ENCODE measurements at places on chromosomes 12 and 14.
A peak's percentile ranks its signal among the peaks of the same experiment; 100 is the strongest.

DNA sequence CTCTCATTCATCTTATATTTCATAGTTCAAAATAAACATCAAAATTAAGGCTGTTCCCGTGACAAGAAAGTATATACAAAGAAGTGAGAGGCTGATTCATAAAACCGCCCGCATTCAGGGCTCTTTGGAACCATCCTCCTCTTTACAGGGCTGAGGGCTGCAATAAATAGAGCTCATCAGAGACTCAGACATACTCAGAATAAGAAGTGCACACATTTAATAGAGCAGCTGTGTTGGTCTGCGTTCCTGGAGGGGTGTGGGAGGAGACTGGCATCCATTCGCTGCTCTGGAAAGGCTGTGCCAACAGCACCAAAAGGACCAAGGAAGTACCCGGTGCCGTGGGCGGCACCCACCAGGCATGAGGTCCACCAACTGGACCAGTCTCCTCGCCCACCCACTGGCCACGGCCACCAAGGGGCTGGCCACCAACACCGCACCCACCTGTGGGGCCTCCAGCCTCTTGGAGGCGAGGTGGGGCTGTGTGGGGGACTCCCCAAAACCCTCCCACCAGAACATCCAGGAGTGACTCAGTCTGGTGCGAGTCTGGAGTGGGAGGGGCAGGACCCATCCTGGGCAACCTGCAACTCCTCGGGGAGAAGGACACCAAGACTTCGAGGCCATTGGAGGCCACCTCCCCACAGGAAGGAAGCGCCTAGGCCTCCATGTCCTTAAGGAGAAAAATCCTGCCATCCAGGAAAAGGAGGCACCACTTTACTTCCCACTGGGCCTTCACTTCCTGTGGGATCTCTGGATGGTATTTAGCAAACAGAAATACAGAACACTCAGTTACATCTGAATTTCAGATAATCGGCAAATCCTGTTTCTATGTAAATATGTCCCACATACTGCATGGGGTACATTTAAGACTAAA lies 32.7 kb downstream of the VCPKMT start:
- no peak for DNase-seq

GRCh38 chr12:50934981-50935807 lies 17.1 kb upstream of the HIGD1C start:
- DNase-seq = no peak

GRCh38 chr12:94994312-94994711 lies 9.2 kb downstream of the NDUFA12 start:
- no peak for DNase-seq

DNA sequence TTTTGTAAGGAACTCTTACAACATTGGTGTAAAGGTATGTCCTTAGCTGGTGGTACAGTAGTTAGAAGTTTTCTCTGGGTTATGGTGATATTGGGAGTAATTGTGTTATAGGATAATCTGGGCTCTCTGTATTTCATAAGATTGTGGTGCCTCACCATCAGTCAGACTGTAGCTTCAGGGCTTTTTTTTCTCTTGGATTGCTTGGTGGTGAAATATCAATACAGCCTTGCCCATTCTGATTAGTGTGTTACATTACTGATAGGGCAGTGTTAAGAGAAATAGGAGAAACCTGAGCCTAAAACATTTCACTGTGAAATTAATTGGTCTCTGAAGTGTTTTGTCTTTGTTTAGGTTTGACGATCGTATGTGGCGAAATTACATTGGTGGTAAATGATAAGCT lies 71.0 kb downstream of the RCOR1 start:
- no peak for DNase-seq

- DNase-seq = no peak
These were observed 318.0 kb upstream of the MGAT4C start for GRCh38 chr12:86574143-86574542.

DNA sequence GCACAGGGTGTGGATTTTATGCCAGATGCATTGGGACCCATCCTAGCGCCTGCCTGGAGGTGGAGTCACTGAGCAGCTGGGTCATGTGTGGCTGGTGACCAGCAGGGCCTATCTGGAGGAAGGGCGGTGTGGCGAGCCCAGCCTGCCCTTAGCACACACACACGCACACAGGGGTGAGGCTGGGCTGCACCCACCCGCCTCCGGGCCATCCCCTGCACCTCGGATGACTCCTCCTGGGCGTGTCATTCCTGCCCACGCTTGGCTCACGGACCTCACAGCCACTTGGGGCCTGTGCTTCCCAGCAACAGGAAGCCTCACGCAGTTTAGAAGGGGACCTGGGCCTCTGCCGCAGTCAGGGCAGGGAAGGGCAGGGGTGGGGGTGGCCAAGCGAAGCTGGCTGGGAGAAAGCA lies 36.2 kb upstream of the FZD10 start:
- DNase-seq = peak; percentile 66

- DNase-seq = peak; percentile 9
These were observed 10.2 kb downstream of the ARHGAP5 start for GRCh38 chr14:32087173-32087861.

DNA sequence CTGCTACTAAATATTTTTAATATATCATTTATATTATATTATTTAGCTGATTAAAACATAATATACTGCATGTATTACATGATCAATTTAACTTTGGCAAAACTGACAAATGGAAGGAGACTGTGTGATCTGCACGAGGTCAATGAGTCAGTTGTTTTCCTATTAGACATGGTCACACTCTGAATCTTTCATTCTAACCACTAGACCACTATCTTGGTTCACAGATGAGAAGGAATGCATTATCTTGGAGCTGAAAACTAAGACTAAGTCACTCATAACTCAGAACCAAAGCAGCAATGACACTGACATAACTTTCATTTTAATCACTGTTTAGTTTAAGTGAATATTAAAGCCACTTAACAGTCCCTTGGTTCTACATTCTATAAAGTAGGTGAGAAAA lies 37.4 kb downstream of the GNPTAB start:
- DNase-seq = no peak

DNA sequence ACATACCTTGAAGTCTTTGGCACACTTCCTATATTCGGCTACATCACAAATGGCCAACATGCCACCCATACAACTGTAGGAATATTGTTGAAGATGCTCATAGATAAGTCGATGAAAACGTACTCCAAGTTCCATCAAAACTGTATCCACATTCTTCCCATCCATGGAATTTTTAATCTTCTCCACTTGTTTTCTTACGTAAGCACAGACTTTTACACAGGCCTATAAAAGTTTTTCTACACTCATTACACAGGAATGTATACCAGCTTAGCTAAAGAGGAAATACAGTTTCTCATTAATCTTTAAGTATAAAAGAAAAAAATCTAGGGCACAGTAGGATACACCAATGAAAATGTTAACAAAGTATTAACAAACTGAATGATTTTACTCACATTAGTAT lies 59.1 kb downstream of the EXOC5 start:
- no peak for DNase-seq

DNA sequence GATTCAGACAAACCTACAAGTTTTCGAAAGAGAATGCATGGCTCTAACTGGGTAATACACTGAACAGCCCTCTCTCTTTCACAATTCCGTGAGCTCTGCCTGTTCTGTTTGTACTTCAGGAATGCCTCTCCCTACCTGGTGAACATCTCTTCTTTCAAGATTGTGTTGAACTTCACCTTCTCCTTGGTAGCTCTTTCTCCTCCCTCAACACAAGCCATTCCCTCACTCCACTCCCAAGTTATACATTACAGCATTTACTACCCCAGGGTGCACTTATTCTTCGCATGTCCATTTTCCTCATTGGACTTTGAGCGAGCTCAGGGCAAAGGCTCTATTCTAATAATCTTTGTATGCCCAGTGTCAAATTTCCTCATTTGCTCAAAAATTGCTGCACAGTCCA lies 28.3 kb downstream of the NRDE2 start:
- no peak for DNase-seq

- no peak for DNase-seq
These were observed 141.9 kb downstream of the ANO6 start for GRCh38 chr12:45357539-45358417.

GRCh38 chr12:93127582-93128331 lies 198.7 kb upstream of the EEA1 start:
- peak; percentile 27 for DNase-seq

- no peak for DNase-seq
These were observed 19.9 kb downstream of the COL2A1 start for GRCh38 chr12:47984331-47984801.

DNA sequence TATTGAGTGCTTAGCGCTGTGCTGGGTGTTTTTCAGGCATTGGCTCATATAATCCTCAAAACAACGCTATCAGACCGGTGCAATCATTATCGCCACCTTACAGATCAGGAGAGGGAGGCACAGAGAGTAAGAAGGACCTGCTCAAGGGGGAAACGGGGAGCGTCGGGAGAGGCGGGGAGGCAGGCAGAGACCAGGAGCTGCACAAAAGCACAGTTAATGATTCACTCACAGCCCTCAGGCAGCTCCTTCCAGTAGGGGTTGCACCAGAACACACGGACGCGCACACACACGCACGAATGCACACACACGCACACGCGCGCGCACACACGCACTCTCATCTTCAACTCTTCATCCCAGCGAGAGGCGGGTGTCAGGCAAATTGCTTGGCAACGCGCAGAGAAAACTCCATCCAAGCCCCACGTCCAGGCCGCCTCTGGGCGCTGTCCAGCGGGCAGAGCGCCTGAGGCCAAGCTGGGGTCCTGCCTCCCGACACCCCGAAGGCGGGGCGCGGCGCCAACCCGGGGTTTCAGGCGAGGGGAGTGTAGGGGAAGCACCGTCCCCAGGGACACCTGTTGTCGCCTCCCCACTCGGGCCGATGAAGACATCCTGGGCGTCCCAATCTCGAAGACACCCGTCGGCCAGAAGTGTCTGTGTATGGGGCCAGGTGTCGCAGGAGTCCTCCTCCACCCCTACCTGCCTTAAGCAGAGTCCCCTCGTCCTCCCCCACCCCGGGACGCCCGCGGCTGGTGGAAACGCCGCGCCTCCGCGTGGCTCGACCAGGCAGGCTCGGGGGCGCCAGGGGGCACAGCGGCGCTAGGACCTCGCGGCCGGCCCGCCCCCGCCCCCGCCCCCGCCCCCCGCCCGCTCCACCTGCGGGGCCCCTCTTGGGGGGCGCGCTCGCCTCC lies 35.5 kb upstream of the STON2 start:
- peak; percentile 66 for DNase-seq

- DNase-seq = no peak
These were observed 9.7 kb downstream of the CKB start for GRCh38 chr14:103512701-103513611.

- no peak for DNase-seq
These were observed 554 bp upstream of the DEGS2 start for GRCh38 chr14:100159865-100160533.

DNA sequence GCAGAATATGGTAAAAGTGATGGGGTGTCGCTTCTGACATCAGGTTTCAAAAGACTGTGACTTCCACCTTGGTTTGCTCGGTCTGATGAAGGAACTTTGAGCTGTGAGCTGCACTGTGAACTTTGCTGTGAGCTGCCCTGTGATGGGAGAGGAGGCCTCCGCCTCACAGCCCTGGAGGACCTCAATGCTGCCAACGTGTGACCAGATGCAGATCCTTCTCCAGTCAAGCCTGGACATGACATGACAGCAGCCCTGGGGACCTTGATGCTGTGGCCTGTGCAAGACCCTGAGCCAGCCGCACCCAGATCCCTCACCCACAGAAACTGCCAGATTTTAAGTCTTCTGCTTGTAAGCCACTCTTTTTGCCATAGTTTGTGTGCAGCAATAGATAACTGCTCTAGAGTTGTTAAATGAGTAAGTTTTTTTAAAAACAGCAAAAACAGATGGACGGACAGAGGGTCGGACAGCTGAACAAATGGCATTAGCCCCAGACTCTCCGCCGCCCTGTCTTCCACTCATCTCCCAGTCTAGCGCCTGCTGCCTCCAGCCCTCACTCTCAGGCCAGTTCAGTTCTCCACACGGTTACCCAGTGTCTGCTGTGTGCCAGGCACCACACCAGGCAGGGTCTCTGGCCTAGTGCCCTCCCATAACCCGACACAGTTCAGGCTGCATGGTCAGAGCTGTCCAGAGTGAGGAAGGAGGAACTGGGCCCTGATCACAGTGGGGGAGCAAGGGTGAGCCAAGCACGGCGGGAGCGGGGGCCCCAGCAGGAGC lies 13.1 kb upstream of the LRTM2 start:
- no peak for DNase-seq

- DNase-seq = no peak
These were observed 54.1 kb upstream of the DIO3 start for GRCh38 chr14:101506926-101507835.

DNA sequence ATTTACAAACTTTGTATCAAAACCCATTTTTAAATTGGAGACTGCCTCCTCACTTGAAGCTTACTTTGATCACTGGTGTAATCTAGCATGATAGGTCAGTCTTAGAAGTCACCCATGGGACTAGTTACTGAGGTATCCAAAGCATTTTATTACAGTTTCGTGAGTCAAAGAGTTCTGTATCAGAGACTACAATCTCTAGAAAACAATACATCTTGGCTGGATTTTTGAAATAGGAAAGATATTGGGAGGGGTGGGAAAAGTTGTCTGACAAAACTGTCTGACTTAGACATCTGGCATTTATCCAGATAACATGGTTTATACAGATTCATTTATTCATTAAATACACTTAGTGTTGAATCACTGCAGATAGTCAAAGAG lies 173.5 kb upstream of the PDZRN4 start:
- no peak for DNase-seq

- DNase-seq = no peak
These were observed 49.7 kb downstream of the KIF26A start for GRCh38 chr14:104187931-104188726.

DNA sequence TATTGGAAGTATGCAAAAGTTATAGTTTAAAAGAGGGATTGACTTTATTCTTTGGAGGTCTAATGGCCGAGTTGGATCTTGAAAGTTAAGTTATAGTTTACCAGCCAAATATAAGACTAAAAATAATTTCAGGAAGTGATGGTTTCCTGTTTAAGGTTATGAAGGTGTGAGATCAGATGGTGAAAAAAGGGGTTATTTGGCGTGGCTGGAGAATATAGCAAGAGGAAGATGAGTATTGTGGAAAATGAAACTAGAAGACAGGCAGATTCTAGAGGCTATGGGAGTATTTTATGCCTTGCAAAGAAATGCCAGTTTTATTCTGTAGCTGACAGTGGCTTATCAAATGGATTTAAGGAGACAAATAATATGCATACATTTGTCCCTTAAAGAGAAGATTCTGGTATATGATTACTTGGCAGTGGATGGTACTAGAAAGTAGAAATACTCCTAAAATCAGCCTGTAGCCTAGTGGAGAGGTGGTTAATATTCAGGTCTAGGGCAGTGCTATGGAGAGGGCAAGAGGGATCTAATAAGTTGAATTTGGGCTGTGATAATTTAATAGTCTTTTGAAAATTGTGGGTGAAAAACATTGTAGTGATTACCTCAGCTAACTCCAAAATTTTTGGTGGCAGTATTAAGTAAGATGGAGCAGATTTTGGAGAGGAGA lies 1091.8 kb upstream of the ATXN7L3B start:
- DNase-seq = no peak

Measured in iPS-NIHi11 (cell line).